NB4 (cell line): ENCODE measurements at places on chromosomes 11 and 22.
A peak's percentile ranks its signal among the peaks of the same experiment; 100 is the strongest.

DNA sequence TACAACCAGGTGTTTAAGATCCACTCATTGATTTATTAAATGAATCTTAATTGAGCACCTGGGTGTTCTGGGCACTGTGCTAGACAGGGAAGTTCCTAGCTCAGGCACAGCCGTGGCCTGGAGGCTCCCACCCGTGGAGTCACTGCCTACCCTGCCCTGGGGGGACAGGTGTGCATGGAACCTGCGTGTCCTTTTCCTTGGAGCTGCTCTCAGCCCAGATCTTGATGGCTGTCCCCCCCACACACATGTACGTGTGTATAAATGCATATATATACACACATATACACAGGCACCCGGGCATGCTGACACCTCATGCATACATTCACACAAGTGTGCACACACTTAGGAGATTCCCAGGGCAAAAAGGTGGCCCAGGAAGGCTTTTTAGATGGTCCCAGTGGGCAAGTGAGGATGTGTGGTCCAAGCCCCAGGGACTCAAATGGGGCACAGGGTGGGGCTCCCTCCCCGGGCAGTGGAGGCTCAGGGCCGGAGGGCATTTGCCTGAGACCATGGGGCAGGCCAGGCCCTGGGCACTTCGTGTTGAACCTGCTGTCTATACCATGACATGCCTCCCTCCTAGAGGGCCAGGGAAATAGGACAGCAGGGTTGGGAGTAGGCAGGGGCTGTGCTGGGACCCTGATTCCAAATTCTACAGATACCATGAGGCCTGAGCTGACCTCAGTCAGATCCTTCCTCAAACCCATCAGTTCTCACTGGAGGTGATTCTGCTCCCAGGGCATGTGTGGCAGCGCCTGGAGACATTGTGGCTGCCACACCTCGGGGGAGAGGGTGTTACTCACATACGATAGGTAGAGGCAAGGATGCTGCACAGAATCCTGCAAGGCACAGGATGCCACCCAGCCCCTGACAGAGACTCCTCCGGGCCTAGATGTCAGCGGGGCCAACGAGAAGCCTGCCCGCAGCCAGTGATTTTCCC lies 77.8 kb downstream of the BCR start:
- no peak for DNase-seq

DNA sequence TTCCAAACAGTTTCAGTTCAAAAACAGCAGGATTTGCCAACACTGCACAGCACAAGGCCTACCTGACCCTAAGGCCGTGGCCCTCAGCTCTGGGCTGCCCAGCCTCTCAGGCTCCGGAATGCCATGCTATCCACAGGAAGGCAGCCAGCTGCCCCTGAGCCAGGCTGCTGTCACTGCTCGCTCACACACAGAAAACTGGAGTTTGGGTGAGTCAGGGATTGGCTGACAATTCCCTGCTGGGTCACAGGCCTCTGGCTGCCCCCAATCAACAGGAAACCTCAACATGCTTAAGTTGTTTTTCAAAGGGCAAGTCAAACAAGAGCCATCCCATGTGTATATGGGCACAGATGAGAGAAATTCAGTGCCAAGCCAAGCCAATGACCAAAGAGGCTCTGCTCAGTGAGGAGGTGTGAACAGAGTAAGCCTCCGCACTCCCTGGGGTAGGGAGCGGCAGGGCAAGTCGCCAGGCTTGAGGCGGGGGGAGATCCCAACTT lies 50.2 kb downstream of the RPL27A start:
- no peak for DNase-seq

- no peak for DNase-seq
Measured at GRCh38 chr11:66986178-66986545, 11.1 kb downstream of the C11orf86 start.

- no peak for DNase-seq
Measured at GRCh38 chr11:44380009-44380313, 70.0 kb upstream of the ALX4 start.

- no peak for DNase-seq
Measured at GRCh38 chr11:116376054-116376453, 396.7 kb downstream of the BUD13 start.

DNA sequence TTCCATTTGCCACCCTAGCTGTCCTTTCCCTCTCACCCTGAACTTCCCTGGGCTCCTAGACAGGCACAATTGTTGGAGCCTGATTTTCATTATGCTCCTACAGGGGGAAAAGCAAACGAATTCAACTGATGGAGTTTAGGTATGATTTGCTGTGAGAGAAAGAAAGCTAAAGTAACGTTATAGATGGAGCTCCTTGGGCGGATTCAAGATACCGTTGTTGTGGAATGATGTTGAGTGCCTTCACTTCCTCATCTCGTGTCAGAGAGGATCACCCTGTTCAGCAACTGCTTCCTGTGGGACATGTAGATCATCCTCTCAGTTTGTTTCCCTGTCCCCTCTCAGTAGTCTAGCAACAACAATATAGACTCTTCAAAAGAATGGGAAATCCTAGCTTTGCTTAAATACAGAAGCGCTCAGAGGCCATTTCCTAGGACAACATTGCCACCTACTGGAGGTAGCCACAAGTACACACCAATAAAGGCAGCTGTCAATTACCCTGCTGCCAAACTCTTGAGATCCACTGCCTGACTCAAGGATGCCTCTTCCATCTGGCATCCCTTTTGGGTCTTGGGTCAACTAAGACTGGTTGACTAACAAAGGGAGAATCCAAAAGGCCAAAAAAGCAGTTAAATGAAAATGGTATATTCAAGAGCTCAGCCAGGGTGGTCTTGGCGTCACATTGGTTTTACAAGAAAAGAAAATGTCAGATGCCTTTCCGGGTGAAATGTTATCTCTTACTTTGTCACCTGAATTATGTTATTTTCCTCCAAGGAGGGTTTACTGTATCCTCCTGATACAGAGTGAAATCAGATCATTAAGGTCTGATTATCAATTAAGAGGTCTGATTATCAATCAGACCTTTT lies 13.5 kb upstream of the DTX4 start:
- DNase-seq = peak; percentile 83

GRCh38 chr11:47887910-47888569 lies 39.9 kb upstream of the NUP160 start:
- no peak for DNase-seq

DNA sequence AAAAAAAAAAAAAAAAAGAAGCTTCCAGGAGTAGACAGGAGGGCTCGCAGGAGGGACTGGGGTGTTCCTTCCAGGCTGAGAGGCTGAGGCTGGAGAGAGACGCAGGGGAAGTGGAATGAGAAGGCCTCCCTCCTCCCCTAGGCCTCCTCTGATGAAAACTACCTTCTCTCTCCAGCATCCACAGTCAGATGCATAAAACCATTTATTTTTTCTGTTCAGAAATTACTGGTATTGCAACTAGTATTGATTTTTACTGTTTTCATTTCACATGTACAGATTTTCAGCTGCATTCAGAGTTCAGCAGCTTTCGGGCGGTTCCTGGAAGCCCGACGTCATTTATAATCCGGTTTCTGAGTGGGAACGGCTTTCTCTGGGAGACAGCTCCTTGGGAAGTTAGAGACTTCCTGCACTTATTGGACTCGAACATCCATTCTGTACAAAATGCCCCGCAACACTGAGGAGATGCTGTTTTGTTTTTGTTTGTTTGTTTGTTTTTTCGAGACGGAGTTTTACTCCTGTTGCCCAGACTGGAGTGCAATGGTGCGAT lies 6.9 kb upstream of the NFAM1 start:
- peak; percentile 25 for DNase-seq

GRCh38 chr11:67366546-67366945 lies 6.9 kb downstream of the CLCF1 start:
- no peak for DNase-seq

DNA sequence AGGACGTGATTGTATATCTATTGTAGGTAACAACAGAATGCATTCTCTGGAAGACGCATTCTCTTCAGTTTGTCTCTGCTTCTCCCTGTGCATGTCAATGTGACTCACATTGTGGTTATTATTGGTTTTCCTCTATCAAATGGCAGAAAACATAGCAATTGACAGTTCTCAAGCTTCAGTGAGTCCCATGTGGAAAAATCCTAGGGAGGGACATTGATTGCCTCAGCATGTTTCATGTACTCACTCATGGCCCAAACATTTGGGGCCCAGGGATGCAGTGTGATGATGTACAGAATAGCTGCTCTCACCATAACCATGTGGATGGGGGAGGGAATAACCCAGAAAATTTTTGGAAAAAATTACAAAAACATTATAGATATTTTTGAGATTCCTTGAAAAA lies 9.3 kb upstream of the ARL14EP start:
- DNase-seq = no peak

DNA sequence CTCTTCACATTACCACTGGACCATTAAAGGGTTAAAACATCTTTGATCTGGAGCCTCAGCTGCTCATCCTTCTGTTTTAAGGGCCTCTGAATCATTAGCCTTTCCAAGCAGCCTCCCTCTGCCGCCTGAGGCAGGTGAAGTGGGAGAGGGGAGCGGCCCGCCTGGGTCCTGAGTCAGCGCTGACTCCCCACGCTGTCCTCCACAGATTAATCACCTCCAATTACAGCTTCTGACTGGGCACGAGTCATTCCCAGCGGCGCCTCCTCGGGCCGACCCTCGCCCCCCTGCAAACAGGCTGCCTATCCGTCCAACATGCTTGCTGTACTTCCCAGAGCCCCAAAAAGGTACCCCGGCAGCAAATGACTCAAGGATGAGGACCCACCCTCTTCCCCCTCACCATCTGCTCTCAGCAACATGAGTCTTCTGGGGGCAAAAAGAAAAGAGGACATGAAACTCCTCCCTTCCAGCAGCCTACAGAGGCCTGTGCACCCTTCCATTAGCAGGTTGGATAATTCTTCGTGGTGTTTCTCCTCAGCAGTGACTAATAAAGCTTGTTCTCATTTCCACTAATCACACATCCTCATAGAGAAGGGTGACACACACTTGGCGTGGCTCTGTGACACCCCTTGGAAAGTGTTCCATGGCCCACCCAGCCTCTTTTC lies 44.3 kb upstream of the JAM3 start:
- DNase-seq = no peak

GRCh38 chr11:47453365-47453764 lies 4.4 kb upstream of the RAPSN start:
- no peak for DNase-seq

- no peak for DNase-seq
Measured at GRCh38 chr22:25880524-25880923, 138.5 kb downstream of the MYO18B start.

DNA sequence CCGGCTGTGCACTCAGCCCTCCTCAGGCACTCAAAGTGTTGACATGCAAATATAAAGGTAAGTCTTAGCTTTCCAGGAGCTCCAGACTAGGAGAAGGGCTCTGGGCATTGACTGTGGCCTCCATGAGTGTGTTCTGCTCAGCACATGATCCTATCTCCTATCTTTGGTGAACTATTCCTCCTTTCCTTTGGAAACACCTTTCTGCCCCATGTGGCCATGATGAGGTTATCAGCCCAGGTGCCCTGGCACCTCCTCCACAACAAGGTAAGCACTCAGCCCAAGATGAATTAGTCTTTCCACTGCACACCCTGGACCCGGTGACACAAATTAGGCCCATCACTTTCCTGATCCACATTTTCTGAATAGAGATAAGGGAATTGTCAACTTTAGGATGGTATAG lies 37.9 kb upstream of the LMO1 start:
- no peak for DNase-seq

DNA sequence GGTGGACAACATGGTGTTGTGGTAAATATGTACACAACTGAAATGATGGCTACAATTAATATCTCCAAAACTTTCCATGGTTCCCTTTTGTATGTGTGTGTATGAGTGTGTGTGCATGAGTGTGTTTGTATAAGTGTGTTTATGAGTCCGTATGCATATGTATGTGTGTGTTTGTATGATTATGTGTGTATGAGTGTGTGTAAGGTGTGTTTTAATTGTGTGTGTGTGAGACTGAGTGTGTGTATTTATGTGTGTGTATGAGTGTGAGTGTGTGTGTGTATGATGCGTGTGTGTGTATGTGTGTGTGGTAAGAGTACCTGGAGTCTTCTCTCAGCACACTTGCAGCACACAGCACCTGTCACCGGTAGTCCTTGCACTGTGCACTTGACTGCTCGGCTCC lies 7.8 kb downstream of the KRTAP5-9 start:
- no peak for DNase-seq

DNA sequence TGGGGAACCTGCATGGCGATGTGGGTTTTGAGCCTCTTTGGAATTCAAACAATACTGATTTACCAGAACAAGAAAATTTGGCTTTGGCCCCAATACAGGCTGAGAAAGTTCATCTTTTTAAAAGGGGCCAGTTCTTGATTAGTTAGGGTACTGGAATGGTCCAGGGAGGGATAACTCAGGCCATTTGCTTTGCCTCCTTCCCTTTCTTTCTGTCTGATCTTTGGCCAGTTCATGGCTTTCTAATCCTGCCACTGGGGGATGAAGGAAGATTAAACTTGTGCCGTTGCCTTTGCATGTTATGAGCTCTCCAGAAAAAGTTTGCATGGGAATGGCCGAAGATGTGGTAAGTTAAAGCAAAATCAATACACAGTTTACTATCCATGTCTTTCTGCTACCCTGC lies 78.4 kb downstream of the ADAMTS15 start:
- no peak for DNase-seq

DNA sequence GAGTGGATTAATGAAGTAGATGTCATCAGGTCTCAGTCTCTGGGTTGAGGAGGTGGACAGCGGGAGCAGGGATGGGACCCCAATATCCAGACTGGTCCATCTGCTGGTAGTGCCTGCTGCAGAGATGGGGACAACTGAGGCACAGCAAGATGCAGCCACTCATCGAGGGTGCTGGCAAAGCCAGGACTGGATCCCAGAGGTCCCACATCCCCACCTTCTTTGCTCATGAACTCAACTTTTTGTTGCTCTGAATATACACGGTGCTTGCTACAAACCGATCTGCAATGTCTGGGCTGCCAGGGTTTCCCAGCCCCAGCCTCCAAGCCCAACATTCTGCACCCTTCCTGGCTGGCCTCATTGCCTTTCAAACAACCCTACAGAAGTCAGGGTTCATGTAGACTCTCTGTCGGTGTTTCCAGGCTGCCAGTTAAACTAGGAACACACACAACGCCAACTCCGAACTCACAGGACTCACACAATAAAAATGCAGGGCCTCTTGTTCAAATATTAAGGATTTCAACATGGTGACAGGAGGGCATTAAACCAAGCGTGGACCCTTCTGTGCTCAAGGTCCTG lies 168.2 kb downstream of the MN1 start:
- DNase-seq = no peak

GRCh38 chr22:39959640-39960447 lies at the start of gene TMA7B:
Gene TMA7B, plus strand, starts transcription at chr22:39960397. Its CDS starts 3,978 bp downstream, at chr22:39964375.
- DNase-seq = peak; percentile 71

DNA sequence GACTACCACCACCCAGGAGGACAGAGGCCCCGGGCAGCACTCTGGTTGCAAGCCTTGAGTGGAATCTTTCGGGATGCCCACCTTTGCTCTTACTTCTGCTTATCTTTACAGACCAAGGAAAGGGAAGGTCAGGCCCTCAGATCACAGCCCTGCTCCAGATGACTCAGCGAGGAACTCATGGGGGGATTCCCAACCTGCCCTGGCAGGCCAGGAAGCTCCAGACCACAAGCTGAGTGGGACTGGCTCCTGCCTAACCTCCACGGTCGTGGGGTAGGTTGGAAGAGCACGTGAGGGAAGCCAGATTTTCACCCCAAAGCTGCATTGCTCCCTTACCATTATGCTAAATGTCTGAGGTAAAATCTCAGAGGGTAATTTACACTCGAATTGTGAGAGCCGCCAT lies 11.8 kb downstream of the TBC1D10A start:
- DNase-seq = no peak

- peak; percentile 49 for DNase-seq
Measured at GRCh38 chr22:46149512-46150033, 753 bp upstream of the PPARA start.

GRCh38 chr11:121270001-121270678 lies 22.4 kb upstream of the SC5D start:
- no peak for DNase-seq

- DNase-seq = no peak
Measured at GRCh38 chr11:58592760-58593472, 14.1 kb downstream of the ZFP91 start.
